NCI-H2081 (cell line): ENCODE measurements at places on chromosomes 2 and 18.

GRCh38 chr2:44549099-44549471 is 187.3 kb downstream of the CAMKMT start:
- no peak for DNase-seq

DNA sequence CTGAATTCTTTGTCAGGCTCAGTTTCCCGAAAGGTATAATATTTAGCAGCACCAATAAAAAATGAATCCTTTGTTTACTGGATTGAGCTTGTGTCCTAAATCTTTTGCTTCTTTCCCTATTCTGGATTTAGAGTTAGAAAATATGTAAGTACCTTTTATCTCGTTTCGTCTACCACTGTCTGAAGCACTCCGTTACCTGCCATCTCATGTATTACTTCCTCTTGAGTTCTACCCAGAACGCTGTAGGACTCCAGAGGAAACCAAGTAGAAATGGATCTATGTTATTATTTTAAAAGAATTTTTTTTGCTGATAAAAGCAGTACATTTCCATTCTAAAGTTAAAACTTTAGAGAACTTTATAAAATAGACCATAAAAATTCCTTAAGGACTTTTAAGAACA is 13.5 kb downstream of the ANKRD12 start:
- DNase-seq, result no peak

GRCh38 chr2:3447789-3448317 is 68.4 kb downstream of the TRAPPC12 start:
- DNase-seq, result no peak

GRCh38 chr2:226694586-226695284 is 104.9 kb downstream of the IRS1 start:
- no peak for DNase-seq

DNA sequence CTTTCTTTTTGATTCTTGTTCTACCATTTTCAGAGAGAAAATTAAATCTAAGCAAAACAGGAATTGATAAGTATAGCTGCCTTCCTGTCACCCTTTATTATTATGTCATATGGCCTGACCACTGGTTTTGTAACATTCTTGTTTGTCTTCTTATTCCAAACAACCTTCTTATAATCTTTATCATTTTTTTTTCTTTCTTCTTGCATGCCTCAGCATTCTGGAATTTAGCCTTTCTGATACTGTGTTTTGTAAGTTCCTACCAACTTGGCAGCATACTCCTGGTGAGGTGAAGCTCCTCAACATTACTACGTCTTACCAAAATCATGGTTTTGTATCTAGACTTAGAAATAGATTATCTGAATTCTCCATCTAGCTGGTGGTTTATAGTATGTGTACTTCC is 199.2 kb downstream of the CAMKMT start:
- no peak for DNase-seq

GRCh38 chr2:240247868-240248720 is 107.6 kb upstream of the OTOS start:
- DNase-seq, result no peak

DNA sequence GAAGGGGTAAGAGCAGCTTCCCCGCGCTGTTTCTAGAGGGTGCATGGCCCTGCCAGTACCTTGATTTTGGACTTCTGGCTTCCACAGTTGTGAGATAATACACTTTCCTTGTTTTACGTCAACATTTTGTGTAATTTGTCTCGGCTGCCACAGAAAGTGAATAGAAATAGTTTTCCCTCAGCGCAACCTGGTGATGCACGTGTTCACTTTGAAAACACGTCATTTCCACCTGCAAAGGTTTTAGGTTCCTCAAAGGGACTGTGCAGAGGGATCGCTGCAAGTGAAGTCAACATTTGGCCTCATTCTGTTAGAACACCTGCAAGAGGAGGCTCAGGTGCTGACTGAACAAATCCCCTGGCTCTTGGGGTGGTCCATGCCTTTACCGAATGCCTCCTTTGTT is 71.7 kb downstream of the LONRF2 start:
- no peak for DNase-seq

DNA sequence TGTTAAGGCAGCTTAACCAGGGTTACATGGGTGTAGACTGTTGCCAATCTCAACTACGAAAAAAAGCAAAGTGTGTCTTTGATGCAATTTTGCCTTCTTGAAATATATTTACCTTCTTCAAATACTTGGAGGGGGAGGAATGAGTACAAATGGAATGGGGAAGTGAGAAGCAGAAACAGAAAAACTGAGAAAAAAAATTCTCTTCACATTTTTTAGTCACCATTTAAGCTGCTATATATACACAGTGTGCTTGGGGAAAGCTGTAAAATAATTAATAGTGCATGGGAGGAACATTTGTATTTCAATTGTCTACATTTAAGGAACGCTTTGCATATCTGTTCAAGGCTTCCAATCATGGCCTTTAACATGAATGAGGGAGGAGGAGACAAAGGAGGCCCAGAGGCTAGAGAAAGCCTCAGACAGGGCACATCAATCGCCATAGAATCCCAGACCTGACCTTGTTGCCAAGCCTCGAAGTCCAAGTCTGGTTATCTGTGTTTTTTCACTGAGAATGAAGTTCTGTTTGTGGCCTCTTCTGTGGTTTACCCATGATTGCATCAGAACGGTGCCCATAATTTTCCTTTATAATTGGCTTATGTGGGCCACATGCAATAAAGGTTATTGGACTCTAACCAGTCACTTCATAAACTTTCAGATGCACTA is 158.6 kb downstream of the PIK3C3 start:
- no peak for DNase-seq

DNA sequence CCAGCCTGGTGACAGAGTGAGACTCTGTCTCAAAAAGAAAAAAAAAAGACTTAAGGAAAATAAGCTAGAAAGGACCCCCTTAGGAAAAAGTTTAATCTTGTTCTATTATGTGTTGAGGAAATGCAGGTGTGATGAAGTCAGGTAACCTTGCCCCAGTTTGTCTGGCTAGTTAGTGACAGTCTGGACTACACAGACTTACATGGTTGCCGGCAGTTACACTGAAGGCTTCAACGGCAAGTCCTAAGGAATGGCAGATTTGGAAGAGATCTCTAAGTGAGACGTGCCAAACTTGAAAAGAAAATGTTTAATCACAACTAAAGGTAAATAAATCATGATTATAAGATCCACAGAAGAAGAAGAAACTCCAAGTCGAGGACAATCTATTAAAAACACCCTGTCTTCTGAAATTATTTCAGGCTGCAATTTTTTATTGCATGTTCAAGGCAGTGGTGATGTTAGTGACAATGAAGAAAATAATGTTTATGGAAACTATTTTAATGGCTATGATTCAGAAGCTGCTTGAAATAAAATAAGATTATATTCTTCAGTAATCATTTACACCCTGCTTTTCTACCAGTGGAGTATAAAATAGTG is 84.2 kb downstream of the TTC27 start:
- no peak for DNase-seq

DNA sequence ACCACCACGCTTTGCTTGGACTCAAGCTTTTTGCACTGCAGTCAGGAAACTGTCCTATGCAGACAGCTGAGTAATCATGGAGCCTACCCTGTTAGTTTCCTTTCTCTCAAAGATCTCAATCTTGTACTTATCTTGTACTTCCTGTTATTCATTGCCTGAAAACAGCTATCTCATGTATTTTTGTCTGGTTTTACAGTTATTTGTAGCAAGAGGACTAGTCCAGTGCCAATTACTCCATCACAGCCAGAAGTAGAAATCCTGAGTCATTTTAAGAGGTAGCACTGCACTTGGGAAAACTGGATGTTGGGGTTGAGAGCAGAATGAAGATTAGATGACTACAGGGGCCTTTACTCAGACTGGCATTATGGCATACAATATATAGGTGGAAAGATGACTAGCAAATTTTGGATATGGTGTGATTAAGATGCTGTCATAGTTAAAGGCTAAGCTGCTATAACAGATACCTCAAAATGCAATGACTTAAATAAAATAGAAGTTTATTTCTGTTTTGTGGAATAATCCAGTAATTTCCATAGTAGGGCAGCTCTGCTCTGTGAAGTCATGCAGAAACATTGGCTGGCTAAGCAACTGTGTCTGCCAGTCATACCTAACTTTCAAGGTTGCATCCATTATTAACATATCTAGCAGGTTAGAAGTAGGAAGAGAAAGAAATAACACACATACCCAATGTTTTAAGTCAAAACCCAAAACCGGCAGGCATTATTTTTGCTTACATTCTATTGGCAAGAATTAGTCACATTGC is 21.1 kb upstream of the CHMP3 start:
- DNase-seq, result no peak

DNA sequence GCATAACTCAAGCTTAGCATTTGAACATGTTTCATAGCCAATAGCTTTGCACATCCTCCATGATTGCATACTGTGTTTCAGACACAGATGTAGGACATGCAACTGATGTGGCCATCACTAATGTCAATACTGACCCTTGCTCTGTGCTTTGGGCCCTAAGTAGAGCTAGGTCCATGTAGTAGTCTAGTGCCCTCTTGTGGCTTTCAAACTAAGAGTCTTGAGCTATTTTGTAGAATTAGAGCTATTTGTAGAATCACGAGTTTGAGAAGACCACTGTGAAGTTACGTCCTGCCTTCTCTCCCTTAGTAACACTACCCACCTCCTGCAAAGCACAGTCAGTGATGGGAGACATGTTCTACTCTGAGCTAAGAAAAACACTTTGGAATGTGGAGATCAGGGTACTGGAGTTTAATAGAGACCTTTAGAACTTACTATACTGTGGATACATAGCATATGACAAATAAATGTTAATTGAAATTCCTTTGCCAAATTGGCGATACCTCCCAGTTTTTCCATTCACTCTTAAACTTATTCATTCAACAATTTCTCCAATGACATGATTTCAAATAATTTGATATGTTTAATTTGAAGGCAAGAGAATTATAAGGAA is 306.5 kb upstream of the TNP1 start:
- peak; percentile 72 for DNase-seq

DNA sequence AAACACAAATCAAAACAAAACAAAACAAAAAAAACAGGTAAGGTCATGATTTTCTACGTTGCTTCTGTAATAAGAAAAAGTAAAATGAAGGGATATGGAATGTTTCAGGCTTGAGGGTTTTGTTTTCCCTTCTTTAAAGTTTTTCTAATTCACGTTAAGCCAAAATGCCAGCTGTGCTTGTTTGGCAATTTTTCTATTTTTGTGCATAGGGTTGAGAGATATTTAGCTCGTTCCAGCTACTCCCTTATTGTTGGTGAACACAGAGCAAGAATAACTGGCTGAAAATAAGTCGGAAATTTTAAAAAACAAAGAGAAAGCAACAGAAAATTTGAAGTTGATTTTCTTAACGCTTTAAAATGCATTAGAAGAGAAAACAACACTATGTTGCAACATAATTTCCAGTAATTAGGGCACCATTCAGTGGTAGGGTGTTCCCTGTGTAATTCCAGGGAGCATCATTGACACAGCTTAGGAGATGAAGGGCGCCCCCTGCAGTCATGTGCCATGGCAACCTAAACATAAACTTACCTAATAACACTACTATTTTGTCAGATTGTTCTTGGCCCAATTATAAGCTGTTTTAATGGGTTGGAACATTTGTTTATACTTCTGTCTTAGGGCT is 99.5 kb downstream of the DTNA start:
- DNase-seq, result peak; percentile 40

DNA sequence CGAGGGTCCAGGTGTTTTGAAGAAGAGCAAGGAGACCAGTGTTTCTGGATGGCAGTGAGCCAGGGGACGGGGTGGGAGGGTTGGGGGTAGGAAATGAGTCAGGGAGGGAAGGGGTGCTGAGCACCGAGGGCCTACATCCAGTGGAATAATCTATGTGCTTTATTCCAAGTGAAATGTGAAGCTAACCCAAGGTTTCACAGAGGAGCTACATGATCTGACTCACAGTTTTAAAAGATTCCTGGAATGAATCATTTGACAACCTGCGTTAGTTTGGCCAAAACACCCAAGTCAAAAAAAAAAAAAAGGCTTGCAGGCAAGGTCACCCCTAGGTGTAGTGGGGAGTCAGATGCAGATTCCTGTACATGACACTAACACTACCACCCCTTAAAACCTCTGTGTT is 419.7 kb upstream of the MEX3C start:
- DNase-seq, result no peak

DNA sequence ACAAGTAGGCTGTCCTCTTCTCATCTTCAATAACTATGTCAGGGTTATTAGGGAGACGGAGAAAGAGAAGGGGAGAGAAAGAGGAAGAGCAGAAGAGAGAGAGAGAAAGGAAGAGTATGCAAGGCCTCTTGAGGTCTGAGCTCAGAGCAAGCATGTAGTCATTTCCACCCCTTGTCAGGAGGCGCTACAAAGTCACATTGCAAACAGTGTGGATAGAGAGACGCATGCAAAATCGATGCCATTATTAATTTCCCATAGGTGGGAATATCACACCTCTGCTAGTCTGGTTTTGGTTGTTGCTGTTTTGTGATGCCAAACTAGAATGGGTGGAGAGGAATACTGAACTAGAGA is 24.2 kb upstream of the SERPINE2 start:
- DNase-seq, result no peak

GRCh38 chr2:217838409-217838831 is 164.4 kb downstream of the TNS1 start:
- no peak for DNase-seq

DNA sequence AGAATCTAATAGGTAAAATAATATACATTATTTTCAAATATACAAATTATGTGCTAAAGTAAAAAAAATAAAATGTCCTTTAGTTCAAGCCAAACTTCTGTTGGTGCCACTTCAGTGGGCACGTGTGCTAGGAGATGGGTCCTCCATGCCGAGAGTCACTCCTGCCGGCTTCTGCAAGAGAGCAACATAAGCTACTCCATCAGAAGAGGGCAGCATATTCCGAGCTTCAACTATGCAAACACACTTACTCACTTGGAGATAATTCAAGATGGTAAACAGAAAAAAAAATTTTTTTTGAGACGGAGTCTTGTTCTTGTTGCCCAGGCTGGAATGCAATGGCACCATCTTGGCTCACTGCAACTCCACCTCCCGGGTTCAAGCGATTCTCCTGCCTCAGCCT is 24.4 kb downstream of the CNOT11 start:
- no peak for DNase-seq

GRCh38 chr2:182298456-182298855 is 128.4 kb downstream of the PDE1A start:
- no peak for DNase-seq

GRCh38 chr2:162072976-162073887 is 783 bp downstream of the DPP4 start:
- no peak for DNase-seq
